Stimulated activated CD4-positive, alpha-beta T cell treated with anti-CD3 and anti-CD28 coated beads, TNF-alpha, amount 100 ng/mL, for 4 hours (primary cell): ENCODE measurements at places on chromosomes 2 and 18.

DNA sequence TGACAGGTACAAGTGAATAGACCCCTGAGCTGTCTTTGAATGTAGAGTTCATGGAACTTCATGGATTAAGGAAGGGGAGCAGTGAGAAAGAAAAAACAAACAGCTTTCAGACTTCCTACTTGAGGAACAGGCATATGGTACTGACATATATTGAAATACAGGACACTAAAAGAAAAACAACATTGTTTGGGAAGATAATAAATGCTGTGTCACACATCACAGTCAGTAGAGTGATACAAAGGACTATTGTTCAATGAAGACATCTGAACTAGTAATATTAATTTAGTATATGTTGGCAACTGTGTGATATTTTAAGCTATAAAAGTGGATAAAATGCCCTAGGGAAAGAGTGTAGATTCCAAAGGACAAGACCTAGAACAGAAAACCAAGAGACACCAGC, 3.3 kb downstream of the DSC2 start:
- DNase-seq, result no peak

DNA sequence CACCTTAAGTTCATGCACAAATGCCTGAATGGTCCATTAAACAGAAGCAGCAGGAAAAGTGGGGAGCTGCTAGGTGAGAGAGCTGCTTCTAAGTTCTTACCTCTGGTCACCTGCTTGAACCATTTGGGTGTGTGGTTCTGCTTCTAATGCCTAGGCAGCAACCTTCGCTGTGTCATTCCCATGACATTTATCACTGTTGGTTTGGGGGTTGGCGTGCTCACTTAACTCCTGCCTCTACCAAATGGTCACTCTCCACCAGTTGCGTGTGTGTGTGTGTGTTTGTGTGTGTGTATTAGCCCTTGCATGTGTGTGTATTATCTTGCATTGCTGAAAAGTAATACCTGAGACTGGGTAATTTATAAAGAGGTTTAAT, 56.2 kb downstream of the NCAPH start:
- DNase-seq, result no peak

- no peak for DNase-seq
Measured at GRCh38 chr2:240131296-240131695, 4.8 kb downstream of the COPS9 start.

DNA sequence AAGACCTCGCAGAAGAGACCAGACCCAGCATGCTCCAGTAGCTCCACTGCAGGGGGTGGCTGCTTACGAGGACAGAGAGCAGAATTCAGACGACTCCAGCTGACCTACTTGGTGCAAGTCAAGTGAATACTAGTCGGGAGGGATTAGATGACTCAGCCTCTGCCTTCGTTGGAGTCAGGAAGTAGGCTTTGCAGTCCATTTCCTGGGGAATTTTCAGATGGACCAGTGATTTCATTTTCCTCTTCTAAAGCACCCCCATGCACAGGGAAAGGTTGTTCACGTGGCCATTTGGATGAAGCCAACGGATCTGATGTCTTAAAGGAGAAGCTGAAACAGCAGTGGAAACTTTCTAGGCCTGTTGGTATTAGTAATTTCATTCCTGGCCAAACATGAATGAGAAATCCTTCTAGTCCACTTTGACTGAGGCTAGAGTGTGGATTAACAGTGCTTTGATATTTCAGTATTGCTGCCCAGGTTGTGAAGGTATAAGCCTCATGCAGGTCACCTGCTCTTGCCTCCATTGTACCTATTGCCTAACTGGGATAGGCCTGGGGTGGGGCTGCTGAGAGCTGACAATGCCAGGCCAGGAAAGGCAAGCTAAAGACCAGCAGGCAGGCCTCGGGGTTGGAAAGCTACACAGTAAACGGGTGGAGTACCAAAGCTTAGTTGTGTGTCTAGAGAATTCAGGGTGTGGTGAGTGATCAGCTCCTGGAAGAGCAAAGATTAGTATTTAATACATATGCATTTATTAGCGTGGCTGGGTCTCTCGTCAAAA, 117.6 kb upstream of the FOSL2 start:
- DNase-seq, result no peak

DNA sequence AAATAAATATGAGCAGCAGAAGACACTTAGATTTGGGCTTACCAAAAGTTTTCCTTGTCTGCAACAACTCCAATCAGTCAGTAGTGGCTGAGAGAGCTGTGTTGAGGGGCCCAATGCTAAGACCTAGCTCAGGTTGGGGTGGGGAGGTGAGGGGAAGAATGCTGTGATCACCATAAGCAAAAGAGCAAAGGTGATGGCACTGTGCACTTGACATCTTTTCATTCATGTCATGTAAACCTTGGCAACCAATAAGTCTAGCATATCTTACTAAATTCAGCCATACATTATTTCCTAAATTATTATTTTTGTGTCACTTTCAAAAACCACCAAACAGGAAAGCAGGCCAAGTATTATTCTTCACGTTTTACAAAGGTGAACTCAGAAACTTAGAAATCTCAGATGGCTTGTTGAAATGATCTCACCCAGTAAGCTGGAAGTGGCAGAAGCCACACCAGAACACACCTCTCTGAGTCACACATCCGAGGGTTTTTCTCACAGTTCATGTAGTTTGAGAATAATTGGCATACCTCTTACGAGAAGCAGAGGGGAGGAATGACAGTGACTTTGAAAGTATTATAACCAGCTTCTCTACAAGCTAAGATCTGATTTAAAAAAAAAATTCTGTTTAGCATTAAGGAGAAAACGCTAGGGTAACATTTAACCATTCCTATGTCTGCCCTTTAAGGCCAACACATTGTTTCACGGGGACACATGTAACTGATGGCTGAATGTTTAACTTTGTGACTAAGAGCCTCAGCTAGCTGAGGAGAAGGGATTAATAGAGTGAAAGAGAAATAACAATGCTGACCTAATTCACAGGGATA, 43.3 kb upstream of the SETBP1 start:
- DNase-seq, result no peak

DNA sequence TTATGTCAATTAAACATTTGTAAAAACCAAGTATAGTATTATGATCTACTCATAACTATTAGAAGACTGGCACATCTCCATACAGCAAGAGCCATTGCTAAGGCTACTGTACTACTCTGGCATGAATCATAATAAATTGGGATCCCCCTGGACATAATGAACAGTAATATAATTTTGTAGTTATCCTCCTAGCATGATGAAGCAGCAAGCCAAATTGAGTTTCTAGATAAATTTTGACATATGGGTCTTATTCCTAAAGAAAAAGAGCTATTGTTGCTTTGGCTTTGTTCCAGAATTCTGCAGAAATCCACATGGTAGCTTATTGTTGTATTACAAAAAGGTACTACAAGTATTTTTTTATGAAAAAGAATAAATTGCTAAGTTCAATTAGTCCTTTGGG, 204.3 kb downstream of the CAMKMT start:
- no peak for DNase-seq

GRCh38 chr18:54750350-54750749, 77.9 kb upstream of the RAB27B start:
- no peak for DNase-seq

GRCh38 chr2:97870396-97870843, 125.3 kb downstream of the TMEM131 start:
- no peak for DNase-seq

DNA sequence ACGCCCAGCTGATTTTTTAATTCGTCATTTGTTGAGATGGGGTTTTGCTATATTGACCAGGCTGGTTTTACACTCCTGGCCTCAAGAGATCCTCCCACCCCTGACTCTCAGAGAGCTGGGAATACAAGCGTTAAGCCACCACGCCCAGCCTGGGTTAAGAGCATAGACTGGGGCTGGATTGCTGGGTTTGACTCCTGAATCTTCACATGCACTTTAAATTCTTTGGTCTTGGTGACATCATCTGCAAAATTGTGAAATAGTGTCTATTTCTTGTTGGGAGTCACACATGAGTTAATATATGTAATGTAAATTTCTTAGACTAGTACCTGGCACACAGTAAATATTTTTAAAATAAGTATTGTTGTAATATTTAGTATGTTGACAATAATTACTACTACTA, 257.4 kb downstream of the DOK6 start:
- DNase-seq, result no peak

GRCh38 chr18:10771053-10771709, 245.4 kb downstream of the NAPG start:
- DNase-seq, result no peak

DNA sequence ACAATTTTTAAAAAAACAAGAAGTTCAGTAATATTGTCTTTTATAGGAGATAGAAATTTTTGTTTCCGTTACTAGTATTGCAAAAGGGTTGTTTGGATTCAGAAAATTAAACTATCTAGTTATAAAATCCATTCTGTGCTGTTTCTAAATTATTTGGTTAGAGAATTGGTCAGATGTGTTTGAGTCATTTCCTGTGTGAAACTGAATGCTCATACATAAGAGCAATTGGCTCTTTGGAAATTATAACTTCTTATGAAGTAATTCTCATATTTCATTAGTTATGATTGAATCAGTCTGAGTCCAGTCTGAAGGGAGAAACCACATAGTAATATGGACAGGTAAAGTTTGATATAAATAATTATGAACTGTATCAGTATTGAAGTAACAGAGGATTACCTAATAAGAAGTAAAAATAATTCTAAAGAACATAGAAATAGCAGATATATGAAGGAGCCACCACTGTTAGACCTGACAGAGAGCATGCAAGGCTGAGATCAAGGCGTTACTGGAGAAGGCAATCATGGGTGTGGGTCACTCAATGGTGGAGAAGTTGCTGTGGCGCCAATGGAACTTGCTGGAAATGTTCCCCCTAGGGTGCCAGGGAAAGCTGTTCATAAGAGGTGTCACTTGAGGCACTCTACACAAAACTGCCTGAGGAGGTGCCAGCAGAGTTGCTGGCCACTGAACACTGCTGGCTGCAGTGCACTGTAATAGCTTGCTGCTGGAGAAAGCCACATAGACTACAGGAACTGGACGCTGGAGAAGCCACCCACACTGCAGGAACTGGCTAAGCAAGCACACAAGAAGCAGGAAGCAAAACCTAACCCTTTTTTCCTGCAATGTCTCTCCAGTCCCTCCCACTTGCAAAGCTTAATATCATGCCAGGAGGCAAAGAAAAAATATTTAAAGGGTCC, 18.0 kb upstream of the FAP start:
- DNase-seq, result no peak

GRCh38 chr2:46984642-46985476, 69.3 kb upstream of the MCFD2 start:
- DNase-seq, result peak; percentile 16

GRCh38 chr2:44290261-44290660, 15.0 kb downstream of the SLC3A1 start:
- no peak for DNase-seq

DNA sequence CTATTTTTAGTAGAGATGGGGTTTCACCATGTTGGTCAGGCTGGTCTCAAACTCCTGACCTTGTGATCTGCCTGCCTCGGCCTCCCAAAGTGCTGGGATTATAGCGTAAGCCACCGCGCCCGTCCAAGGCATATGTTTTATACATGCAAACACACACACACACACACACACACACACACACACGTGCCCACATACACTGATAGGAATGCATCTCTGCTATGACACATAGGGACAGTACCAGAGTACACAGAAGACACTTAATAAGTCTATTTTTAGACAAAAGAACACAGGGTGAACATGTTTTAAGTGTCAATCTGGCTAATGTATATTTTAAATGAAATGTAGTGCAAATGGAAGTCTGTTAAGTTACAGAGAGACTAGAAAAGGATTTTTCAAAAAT, 10.7 kb upstream of the RNF103 start:
- no peak for DNase-seq

GRCh38 chr2:26530696-26531095, 52.8 kb upstream of the OTOF start:
- DNase-seq, result no peak

DNA sequence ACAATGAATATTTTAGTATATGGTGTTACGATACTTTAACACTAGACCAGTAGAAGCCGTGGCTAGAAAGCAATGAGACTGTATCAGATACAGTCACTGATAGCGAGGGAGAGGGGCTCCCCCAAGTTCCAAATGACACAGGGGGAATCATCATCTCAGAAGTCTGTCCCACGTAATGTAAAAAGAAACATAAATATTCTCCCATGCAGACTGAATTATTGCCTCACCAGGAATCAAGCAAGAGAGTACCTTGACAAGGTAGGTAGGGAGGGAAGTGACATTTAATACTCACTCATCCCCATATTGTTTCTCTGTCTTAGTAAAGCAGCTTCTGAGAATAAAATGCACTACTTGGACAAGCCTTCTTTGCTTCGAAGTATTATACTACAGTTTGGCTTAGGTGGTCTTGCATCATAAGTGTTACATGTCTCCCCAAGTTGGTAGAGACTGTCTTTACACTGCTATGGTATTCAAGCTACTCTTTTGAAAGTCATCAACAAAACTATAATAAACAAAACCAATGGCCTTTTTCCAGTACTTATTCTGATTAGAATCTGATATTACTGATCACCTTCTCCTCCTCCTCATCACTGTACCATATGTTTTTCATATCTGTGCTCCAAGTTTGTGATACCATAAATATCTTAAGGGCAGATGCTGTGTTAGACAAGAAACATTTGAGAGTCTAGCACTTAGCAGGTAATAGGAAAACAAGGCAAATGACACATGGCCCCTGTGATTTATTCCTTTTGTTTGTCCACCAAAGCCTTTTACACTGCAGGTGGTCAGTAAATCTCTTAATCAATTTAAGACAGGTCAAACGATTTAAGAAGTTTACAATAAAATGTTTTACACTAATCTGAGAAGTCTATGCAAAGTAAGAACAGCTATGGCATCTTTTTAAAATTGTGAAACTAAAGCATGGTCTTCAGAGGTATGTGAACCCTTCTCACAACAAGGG, 2.7 kb downstream of the LAPTM4A start:
- DNase-seq, result no peak

GRCh38 chr2:142325870-142326269, 195.1 kb upstream of the LRP1B start:
- no peak for DNase-seq

- no peak for DNase-seq
Measured at GRCh38 chr2:120338015-120338414, 7.9 kb upstream of the INHBB start.

DNA sequence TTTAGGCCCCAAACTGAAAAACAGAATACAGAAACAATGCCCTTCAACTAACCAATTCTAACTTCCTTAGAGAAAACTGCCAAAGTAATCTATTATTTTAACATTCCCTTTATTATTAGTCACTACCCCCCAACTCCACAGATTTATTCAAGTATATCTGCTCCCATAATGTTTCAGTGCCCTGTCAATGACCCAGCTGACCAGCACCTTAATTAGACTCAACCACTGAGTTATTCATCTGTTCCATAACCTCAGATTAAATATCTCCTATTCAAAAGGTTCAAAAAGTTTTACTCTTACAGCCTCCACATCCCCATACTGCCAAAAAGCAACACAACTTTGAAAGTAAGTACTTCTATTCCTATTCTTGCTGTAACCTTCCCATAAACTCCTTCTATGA, 202.4 kb downstream of the EXOC6B start:
- no peak for DNase-seq

DNA sequence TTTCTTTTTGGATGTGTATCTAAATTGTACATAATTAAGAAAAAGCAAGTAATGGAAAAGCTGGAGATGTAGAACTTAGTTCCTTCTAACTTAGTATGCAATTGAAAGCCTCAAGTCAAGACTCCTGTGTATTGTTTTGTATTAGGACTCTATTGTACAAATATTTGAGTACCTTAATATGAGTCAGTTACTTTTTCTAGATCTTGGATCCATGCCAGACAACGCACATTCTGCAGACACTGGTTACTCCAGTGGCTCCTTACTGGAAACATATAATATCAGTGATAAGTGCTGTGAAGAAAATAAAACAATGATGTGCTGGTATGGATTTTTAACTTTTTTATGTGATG, 1.5 kb downstream of the SLC39A10 start:
- DNase-seq, result no peak

- no peak for DNase-seq
Measured at GRCh38 chr18:59905686-59906091, 5.9 kb downstream of the PMAIP1 start.
